IMR-90 (cell line): ENCODE measurements at places on chromosomes 13 and 19. TPM values are rescaled to one million over a fixed set of nuclear protein-coding genes. Genes with fewer than 3 reads are reported as not detected.

The NAPA gene
- total RNA-seq = 51.7 and 76.4 TPM in 2 replicates

The ZNF91 gene
- 17.0 and 21.4 TPM in 2 replicates for total RNA-seq

The LILRA1 gene
- total RNA-seq = not detected in 2 replicates

The ZNF433 gene
- 6.4 and 11.1 TPM in 2 replicates for total RNA-seq

The CEACAM4 gene
- not detected in 2 replicates for total RNA-seq

The TMEM221 gene
- total RNA-seq = not detected in 2 replicates

The LRFN3 gene
- total RNA-seq = 0.36 and 0.56 TPM in 2 replicates

The PVR gene
- 93.0 and 106 TPM in 2 replicates for total RNA-seq

The MBD3L2 gene
- not detected in 2 replicates for total RNA-seq
